GM13977 (cell line): ENCODE measurements at places on chromosomes 13 and 19.

GRCh38 chr19:50178859-50179537 lies 15.9 kb upstream of the IZUMO2 start:
- no peak for DNase-seq

GRCh38 chr13:90768116-90768515 lies 579.4 kb upstream of the MIR17HG start:
- no peak for DNase-seq

DNA sequence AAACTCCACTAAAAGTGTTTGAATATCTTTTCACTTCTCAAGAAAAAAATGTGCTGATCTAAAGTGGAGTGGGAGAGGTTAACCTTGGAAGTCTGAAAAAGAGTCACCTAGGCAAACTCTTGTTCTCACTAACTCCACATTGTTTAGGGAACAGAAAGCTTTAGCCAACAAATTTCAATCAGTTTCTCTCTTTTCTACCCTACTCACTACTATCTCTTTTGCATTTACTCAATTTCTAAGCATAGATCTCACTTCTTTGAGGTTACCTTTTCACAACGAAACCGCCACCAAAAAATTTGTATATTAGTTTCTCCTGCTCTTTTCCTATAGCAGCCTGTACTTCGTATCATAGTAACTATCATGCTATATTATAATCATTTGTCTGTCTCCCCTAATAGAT lies 6.3 kb downstream of the NHLRC3 start:
- DNase-seq: no peak

DNA sequence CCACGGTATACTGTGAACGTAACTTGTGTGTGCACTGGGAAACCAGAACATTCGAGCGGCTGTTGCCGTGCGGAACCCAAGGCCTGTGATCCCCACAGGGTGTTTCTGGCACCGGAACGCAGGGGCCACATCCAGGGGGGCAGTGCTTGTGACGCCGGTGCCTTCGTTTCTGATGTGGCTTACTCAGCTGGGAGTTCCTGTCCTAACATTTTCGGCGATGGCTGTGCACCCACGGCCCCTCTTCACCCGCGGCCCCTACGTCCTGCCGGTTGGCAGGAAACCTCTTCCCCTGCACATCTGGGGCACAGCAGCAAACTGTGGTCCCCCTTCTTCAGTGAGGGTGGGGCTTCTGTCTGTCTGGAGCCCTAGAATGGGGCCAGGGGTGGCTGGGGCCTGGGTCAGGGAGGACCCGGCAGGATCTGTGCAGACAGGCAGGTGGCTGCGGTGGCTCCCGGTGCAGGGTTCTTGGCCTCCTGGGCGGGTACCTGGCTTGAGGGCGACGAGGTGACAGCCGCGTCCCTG lies 26.2 kb downstream of the CSNK1G2 start:
- DNase-seq: no peak

DNA sequence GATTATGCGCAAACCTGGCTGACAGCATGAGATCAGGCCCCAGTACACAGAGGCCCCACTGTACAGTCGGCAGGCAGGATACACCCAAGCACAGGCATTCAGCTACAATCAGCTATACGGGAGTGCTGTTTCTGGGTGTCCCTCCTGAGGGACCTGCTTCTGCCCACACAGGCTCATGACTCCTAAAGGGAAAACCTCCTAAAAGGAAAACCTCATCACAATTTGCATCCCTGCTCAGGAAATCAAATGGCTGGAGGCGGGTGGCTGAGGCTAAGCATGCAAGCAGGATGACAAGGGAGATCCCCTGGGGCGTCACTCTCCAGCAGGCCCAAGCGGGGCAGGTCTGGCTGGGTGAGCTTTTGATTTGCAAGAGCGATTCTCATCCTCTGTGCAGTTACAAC lies 99.8 kb downstream of the CRYL1 start:
- DNase-seq: peak; percentile 69

DNA sequence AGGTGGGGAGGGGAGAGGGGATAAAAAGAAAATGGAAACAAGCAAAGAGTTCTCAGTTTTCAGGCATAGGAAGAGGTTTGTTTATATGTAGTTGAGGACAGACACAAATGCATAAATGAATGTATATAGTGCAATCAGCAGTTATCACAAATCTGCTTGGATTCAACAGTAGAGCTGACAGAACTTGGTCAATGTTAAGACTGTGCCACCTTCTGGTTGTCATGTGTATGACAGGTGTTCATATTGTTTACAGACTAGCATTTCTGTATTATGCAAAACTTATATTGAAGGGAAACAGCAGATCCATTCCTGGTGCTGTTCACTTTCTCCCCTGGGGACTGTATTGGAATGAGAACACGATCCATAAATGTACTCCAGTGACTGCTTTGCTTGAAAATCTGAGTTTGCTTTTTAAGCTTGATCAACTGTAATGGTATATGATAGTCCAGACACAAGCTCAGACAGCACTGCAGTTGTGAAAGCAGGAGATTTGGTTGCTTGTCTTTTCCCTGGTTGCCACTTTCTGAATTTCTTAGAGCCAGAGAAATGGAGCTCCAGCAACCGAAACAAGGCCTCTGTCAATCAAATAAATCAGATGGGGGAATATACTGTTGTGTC lies 319.5 kb upstream of the OBI1 start:
- DNase-seq: peak; percentile 41

GRCh38 chr19:37572203-37572602 lies 22.4 kb downstream of the ZNF571 start:
- no peak for DNase-seq
